ENCODE measurements at places on chromosomes 6 and 20. TPM values are rescaled to one million over a fixed set of nuclear protein-coding genes. Genes with fewer than 3 reads are reported as not detected.

The DDAH2 gene
- total RNA-seq, result 11.1 TPM

The C20orf144 gene
- total RNA-seq, result not detected

The ISM1 gene
- total RNA-seq, result 1.8 TPM

The PLN gene
- total RNA-seq, result 208 TPM

- no peak for DNase-seq
Observed at GRCh38 chr6:170175644-170176135, 115.2 kb downstream of the DLL1 start.
